ENCODE measurements at places on chromosomes 2 and 18.

- peaks cover 9% of the 10 kb centered on the region for H3K4me1 ChIP-seq
- H3K4me3 ChIP-seq, result no peak overlapping the region
- no peaks in the 10 kb centered on the region for H3K27me3 ChIP-seq
- DNase-seq, result no peak
These were observed 138.4 kb downstream of the EIPR1 start for GRCh38 chr2:3238951-3239841.

DNA sequence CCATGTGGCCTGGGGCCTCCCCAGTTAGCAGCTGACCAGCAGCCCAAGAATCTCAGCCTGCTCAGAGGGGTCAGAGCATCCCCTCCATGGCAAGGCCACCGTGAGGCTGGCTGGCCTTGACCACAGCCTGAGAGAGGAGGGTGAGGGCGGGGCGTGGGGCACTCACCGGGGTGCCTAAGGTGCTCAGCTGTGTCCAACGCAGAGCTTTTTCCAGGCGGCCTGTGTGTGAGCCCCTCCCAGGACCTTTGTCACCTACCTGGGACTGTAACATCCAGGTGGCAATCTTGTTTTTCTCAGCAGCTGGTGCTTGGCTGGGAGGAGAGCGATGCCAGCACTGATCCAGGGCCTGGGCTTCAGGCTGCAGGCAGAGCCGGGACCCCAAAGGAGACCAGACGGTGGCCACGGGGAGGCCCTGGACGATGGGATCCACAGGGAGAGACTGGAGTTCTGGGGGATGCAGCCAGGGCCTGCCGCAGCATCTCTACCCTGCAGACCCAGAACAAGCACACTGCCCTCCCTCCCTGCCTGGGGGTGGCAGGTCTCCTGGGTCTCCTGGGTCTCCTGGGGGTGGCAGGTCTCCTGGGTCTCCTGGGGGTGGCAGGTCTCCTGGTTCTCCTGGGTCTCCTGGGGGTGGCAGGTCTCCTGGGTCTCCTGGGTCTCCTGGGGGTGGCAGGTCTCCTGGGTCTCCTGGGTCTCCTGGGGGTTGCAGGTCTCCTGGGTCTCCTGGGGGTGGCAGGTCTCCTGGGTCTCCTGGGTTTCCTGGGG, 12.3 kb downstream of the SNED1 start:
- peaks cover 4% of the 10 kb centered on the region for H3K4me1 ChIP-seq
- no peak overlapping the region for H3K27ac ChIP-seq
- H3K36me3 ChIP-seq, result no peaks in the 10 kb centered on the region
- H3K27me3 ChIP-seq, result no peaks in the 10 kb centered on the region
- no peak overlapping the region for H3K4me3 ChIP-seq

GRCh38 chr2:199382091-199382490, 75.6 kb downstream of the SATB2 start:
- H3K27me3 ChIP-seq, result no peaks in the 10 kb centered on the region
- H3K27ac ChIP-seq, result no peak overlapping the region
- H3K4me1 ChIP-seq, result no peaks in the 10 kb centered on the region
- no peak overlapping the region for H3K4me3 ChIP-seq
- peak; percentile 4 for DNase-seq

DNA sequence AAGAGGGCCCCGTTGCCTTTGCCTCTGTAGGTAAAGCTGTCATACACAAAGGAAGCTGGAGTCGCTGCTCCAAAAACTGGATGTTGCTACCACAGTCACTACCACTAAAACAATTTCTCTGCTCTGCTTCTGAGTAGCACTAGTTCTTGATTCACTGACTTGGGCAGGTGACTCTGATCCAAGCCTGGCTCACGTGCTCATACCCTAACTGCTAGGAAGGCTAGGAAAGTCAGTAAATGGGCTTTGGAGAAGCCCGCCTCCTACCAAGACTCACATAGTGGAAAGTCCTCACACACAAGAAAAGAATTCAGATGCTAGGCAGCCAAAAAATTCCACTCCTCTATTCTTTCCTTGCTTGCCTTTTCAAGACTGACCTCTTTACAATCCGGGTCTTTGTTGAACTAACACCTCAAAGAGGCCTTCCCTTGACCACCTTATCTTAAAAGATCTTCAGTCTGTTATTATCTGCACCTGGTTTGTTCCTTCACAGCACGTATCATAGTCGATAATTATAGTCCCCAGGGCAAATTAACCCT, 11.4 kb upstream of the DYNC1I2 start:
- H3K27ac ChIP-seq, result no peak overlapping the region
- no peaks in the 10 kb centered on the region for H3K36me3 ChIP-seq
- no peak overlapping the region for H3K4me3 ChIP-seq
- DNase-seq, result no peak
- no peaks in the 10 kb centered on the region for H3K4me1 ChIP-seq

GRCh38 chr2:28590496-28591301, 94.8 kb downstream of the PLB1 start:
- no peaks in the 10 kb centered on the region for H3K36me3 ChIP-seq
- H3K27ac ChIP-seq, result no peak overlapping the region
- no peak overlapping the region for H3K4me3 ChIP-seq
- H3K4me1 ChIP-seq, result peaks cover 20% of the 10 kb centered on the region

GRCh38 chr2:236309669-236310029, 45.4 kb upstream of the ASB18 start:
- no peaks in the 10 kb centered on the region for H3K36me3 ChIP-seq
- H3K27ac ChIP-seq, result no peak overlapping the region
- DNase-seq, result peak; percentile 34
- H3K4me3 ChIP-seq, result no peak overlapping the region

GRCh38 chr2:203191961-203192360, 46.9 kb upstream of the CYP20A1 start:
- H3K27me3 ChIP-seq, result no peaks in the 10 kb centered on the region
- H3K4me3 ChIP-seq, result no peak overlapping the region
- no peak overlapping the region for H3K27ac ChIP-seq
- no peaks in the 10 kb centered on the region for H3K4me1 ChIP-seq
- H3K36me3 ChIP-seq, result peaks cover 35% of the 10 kb centered on the region
